ENCODE measurements at places on chromosomes 16 and 17.

DNA sequence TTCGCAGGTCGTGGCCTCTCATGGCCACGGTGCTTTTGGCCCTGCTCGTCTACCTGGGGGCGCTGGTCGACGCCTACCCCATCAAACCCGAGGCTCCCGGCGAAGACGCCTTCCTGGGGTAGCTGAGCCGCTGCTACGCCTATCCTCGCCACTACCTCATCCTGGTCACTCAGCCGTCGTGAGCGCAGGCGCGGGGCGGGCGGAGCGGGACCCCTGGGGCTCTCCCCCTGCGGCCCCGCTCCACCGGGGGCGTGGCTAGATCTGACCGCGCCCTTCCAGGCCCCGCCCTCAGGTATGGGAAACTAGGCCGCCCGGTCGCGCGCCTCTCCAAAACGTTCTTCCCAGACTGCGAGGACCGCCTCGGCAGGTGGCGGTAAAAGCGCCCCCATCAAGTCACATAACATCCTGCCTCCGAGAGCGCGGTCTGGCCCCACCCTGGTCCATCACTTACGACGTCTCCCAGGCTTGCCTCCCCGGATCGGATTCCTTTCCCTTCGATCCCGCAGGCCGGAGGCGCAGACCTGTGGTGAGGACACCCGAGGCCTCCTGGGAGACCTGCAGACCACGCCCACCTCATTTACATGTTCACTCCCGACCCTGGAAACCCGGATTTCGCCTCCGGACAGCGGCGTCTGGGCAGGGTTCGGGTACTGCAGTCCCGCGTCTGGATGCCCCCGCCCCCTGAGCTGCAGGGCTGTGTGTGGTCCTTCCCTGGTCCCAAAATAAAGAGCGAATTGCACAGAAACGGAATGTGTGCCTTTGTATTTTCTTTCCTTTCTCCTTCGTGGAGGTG, 91.5 kb upstream of the TMEM97 start:
- no peak for DNase-seq

DNA sequence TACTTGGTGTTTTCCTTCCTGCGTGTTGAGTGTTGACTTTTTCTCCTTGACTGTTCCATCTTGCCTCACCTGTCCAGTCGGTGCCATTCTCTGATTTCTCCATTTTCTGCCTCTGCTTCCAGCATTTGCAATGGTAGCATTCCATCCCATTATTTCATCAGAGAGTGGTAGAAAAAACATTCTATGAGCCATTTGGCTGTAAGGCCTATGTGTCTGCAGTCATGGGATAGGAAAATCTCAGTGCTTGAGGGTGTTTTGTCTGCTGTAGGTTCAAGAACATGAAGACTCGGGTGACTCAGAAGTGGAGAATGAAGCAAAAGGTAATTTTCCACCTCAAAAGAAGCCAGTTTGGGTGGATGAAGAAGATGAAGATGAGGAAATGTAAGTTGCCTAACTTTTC, 2.7 kb downstream of the UTP18 start:
- no peak for DNase-seq

- no peak for DNase-seq
These were observed 15.1 kb downstream of the GJD3 start for GRCh38 chr17:40349477-40349894.

GRCh38 chr17:64291268-64291851, 28.3 kb upstream of the TEX2 start:
- no peak for DNase-seq

- DNase-seq: no peak
These were observed 11.4 kb downstream of the GGA2 start for GRCh38 chr16:23498863-23499262.

DNA sequence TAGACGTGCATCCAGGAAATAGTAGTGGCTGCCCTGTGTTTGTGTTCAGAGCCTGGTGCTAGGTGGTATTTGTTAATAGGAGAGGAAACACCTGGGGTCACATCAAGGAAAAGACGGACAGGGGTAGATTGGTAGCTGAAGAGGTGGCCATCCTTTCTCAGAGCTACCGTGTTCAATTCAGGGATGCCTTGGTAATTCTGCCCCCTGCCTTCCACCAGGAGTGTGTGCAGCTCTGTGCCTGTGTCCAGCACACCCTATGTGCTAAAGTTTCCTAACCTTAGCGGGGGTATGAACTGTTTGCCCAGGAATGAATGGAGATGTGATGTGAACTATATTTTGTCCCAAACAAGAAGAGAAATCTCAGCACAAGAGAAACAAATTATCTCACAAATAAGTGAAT, 174.1 kb upstream of the MPHOSPH6 start:
- DNase-seq: no peak

DNA sequence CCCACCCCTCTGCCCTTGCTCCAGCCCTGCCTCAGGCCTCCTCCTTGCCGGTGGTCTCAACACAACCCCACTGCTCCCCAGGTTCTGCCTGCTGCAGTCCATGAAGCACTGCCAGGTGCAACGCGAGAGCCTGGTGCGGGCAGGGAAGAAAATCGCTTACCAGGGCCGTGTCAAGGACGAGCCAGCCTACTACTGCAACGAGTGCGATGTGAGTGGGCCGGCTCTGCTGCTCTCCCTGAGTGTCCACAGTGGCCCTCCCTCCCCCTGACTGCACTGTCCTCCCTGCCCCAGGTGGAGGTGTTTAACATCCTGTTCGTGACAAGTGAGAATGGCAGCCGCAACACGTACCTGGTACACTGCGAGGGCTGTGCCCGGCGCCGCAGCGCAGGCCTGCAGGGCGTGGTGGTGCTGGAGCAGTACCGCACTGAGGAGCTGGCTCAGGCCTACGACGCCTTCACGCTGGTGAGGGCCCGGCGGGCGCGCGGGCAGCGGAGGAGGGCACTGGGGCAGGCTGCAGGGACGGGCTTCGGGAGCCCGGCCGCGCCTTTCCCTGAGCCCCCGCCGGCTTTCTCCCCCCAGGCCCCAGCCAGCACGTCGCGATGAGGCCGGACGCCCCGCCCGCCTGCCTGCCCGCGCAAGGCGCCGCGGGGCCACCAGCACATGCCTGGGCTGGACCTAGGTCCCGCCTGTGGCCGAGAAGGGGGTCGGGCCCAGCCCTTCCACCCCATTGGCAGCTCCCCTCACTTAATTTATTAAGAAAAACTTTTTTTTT, 1.8 kb upstream of the TMEM88 start:
- DNase-seq: peak; percentile 53

DNA sequence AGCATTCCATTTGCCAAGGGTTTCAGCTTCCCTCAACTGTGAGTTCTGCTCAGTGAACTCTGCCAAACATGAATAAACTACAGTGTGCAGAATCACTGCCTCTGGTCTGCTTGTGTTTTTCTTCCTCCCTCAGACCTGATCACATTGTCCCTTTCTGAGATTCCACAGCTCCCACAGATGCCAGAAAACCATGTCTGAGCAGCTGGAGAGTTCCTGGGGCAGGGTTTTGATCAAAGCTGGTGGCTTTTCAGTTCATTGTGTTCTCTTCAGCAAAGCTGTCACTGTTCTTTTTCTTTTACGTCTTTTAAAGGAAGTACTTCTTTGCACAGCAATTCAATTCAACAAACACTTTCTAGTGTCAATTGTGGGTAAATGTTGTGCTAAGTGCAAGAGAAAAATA, 555.8 kb downstream of the RBFOX1 start:
- DNase-seq: no peak

- DNase-seq: no peak
These were observed 38.4 kb downstream of the PTRH2 start for GRCh38 chr17:59668816-59669215.

GRCh38 chr16:8355675-8356074, 234.6 kb downstream of the TMEM114 start:
- no peak for DNase-seq

DNA sequence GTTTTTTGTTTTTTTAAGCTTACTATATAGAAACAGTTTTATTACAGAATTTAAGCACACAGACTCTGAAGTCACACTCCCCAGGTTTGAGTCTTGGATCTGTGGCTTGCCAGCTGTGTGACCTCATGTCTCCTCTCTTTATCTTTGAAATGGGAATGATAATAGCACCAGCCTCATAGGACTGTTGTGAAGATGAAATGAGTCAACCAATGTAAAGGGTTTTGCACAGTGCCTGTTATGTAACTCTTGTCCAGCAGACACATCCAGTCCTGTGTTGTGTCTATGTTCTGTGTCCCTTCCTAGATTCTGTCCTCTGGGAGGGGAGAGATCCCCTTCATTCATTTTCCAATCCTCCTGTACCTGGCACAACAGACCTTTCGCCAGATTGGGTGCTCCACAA, 3.1 kb upstream of the CPD start:
- no peak for DNase-seq

DNA sequence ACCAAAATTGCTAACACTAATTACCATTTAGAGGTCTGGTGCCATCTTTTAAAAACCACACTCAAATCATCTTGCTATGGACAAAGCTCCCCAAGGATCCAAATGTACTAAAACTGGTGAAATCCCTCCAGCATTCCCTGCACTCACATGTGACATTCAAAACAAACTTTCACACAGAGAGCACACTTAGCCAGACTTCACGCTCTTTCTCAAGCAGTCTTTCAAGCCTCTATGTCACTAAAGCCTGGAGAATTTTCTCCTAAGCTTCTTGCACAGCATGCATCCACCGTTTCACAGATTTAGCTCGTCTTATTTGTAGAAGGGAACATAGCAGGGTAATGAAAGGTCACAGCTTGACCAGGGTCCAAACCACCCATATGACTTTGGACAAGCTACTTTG, 19.3 kb downstream of the CMTM3 start:
- DNase-seq: no peak

- no peak for DNase-seq
These were observed 2.5 kb downstream of the KRT33A start for GRCh38 chr17:41347869-41348760.

- no peak for DNase-seq
These were observed 4.1 kb downstream of the GAS2L2 start for GRCh38 chr17:35748979-35749378.

DNA sequence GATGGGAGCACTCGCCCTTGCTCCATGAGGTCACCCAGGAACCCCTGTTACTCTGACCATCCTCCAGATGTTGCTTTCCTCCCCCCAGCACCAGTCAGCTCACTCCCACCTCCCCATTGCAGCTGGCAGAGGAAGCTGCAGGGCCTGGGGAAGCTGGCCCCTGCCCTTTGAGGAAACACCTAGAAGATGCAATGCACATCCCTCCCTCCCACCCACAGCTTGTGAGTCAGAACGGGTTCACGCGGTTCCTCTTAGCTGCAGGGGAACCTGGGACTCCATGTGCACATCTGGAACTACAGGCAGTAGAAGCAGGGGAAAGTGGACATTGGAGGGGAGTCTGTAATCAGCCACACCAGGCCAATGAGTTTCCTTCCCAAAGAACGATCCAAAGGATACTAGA, 96.9 kb downstream of the KATNIP start:
- DNase-seq: no peak

DNA sequence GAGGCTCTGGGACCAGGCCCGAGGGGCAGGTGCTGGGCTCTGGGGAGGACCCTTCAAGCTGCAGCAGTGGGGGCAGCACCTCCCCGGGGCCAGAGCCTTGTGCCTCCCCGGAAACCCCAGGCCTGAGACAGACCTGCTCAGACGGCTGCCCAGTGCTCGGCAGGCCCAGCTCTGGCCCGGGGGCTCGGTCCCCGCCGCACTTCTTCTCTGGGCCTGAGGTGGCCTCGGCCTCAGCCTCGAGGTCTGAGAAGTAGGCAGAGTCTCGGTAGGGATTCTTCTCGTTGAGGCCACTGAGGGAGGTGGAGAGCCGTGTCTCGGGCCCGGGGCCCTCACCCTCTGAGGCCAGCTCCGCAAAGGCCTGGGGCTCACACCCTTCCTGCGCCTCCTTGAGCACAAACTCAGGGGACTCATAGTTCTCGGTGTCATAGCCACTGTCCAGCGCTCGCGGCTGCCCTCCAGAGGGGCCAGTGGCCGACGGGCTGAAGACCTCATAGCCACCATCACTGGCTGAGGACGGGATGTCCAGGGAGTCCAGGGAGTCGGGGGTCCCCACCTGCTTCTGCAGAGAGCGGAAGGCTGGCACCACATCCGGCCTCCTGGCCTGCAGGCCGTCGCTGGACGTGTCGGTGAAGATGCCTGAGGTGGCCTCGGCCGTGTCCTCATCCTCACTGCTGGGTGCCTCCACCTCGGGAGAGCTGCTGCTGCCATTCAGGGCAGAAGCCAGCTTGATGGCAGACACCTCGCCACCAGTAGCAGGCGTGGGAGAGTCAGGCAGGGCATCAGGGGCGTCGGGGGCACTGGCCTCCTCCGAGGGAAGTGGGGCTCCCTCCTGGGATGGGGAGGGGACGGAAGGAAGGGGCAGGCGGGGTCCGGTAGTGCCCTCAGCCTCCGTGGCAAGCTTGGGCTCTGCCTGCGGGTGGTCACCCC, 44.3 kb upstream of the PVALEF start:
- no peak for DNase-seq

DNA sequence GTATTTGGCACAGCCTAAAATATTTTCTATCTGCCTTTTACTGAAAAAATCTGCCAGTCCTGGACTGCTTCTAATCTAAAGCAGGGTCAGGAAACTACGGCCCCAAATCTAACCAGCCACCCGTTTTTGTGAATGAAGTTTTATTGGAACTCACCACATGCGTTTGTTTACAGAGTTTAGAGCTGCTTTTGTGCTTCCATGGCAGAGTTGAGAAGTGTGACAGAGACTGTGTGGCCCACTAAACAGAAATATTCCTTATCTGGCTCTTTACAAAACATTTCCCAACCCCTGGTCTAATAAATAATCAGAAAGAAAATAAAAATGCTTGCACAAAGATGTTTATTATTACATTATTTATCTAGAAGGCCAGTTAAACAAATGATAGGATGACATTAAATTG, 110.2 kb downstream of the COPRS start:
- DNase-seq: no peak

DNA sequence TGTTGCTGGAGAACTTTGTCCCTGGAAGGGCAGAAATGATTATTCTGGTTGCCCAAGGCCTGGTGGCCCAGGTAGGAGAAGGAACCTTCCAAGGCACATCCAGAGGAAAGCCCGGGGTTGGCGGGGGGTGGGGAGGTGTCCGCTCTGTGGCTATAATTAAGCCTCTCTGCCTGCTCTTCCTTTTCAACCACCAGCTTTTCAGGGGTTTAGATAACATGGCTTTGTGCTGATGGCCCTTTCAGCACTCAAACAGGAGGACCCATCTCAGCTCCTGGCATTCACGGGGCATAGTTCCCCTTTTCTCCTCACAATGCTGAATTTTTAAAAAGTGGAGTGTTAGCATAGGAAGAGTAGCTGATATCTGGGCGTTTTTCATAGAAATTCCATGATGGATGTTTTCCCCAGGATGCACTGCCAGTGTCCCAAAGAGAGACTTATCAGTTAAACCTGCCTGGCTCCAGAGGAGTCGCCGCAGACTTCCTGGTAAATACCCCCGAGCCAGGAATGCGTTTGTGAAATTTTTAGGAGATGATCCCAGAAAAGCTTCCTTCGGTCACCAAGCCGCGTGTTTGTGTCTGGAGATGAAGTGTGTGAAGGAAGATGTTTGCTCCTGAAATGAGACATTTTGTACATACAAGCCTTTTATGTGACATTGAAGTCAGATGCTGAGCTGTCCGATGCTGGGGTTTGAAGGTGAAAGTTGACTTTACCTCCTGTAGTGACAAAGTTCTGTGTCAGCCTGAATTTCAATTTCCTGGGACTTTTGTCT, 188.5 kb downstream of the MSI2 start:
- no peak for DNase-seq

Data from CD8-positive, alpha-beta memory T cell (primary cell).